ENCODE measurements at places on chromosomes 11 and 22.
A peak's percentile ranks its signal among the peaks of the same experiment; 100 is the strongest.

- H3K36me3 ChIP-seq: no peaks in the 10 kb centered on the region
- H3K27ac ChIP-seq: no peak overlapping the region
- H3K4me1 ChIP-seq: peaks cover 3% of the 10 kb centered on the region
Measured at GRCh38 chr11:11856638-11857037, 14.9 kb downstream of the USP47 start.

DNA sequence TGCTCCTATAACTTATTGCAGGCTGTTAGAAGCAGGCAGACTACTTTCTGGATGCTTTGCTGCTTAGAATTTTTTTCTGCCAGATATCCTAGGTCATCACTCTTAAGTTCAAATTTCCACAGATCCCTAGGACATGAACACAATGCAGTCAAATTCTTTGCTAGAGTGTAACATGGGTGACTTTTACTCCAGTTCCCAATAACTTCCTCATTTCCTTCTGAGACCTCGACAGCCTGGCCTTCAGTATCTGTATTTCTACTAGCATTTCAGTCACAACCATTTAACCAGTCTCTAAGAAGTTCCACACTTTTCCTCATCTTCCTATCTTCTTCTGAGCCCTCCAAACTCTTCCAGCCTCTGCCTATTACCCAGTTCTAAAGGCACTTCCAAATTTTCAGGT is 60.4 kb upstream of the ZBED5 start:
- no peaks in the 10 kb centered on the region for H3K36me3 ChIP-seq
- no peak overlapping the region for H3K4me3 ChIP-seq
- H3K27ac ChIP-seq: no peak overlapping the region
- DNase-seq: no peak
- H3K27me3 ChIP-seq: no peaks in the 10 kb centered on the region
- H3K4me1 ChIP-seq: no peaks in the 10 kb centered on the region

- H3K4me1 ChIP-seq: peaks cover 13% of the 10 kb centered on the region
- no peak overlapping the region for H3K27ac ChIP-seq
- H3K36me3 ChIP-seq: no peaks in the 10 kb centered on the region
- no peaks in the 10 kb centered on the region for H3K27me3 ChIP-seq
- peak overlapping the region; percentile 88 for H3K4me3 ChIP-seq
- DNase-seq: no peak
Measured at GRCh38 chr22:41801147-41801819, 804 bp downstream of the CCDC134 start.

DNA sequence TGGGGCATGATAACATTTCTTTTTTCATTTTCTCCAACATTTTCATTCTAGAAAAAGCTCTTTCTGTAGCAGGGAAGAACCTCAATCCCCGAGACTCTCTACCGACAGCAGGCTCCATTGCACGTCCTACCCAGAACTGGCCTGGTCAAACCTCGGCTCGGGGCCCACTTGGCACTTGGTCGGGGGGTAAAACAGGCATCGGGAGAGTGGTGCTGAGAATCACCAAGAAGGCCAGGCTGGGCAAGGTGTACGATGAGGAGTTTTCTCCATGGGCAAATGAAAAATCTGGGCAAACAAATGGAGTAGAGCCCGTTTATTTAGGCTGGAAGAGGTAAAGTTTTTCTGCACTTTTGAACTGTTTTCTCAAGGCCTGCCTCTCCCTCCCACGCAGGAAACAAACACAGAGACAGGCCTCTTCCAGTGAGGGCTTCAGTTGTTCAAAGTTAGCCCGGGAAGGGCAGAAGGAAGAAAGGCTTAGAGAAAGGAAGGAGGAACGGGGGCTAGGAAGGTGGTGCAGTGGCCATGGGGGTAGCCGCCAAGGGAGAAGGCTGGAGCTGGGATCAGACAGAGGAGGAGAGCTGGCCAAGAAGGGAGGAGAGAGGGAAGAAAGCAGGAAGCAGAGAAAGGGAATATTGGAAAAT is 87.6 kb downstream of the ETS1 start:
- peaks cover 4% of the 10 kb centered on the region for H3K36me3 ChIP-seq
- DNase-seq: no peak
- H3K27ac ChIP-seq: no peak overlapping the region

DNA sequence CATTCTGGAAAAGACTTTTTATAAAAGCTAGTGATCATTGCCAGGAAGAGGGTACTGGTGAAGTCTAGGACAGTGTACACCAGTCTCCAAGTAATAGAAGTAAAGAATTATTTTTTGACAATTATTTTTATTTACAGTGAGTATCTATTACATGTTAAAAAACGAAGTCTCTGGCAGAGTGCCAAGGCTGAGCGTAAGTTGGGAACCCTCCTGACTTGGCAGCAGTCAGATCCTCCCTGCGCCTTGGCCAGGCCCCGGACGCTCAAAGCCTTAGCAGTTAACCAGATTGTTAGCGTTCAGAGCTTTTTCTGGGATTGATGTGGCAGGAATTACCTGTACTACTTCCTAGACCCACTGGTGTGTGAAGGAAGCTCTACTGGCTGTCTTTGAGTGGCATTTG is 38.1 kb upstream of the CTTN start:
- no peaks in the 10 kb centered on the region for H3K4me1 ChIP-seq
- no peak overlapping the region for H3K27ac ChIP-seq
- H3K27me3 ChIP-seq: no peaks in the 10 kb centered on the region

DNA sequence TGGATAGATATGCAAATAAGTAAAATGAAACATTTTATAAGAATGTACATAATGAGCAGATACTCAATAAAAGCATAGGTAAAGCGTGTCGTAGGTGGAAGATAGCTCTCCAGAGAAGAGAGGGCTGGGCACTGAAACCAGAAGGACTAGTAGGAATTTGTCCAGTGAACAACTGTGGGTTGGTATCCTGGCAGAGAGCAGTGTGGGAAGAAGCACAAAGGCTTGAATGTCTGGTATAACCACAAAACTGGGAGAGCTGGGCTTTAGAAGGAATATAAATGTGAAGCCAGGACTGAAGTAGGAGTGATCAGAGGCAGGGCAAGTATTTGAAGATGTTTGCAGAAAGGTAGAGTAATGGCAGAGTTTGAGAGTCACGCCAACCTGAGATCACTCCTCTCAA is 33.1 kb upstream of the CARD16 start:
- H3K36me3 ChIP-seq: no peaks in the 10 kb centered on the region
- H3K27ac ChIP-seq: no peak overlapping the region
- no peaks in the 10 kb centered on the region for H3K4me1 ChIP-seq
- no peak overlapping the region for H3K4me3 ChIP-seq
- no peak for DNase-seq

GRCh38 chr11:84333221-84333620 is 1047.1 kb upstream of the CCDC90B start:
- no peaks in the 10 kb centered on the region for H3K27me3 ChIP-seq
- H3K4me3 ChIP-seq: no peak overlapping the region
- H3K4me1 ChIP-seq: no peaks in the 10 kb centered on the region
- no peak for DNase-seq
- no peak overlapping the region for H3K27ac ChIP-seq

GRCh38 chr11:14119357-14119756 is 156.8 kb downstream of the SPON1 start:
- no peaks in the 10 kb centered on the region for H3K4me1 ChIP-seq
- H3K36me3 ChIP-seq: no peaks in the 10 kb centered on the region
- H3K27me3 ChIP-seq: no peaks in the 10 kb centered on the region
- no peak for DNase-seq
- H3K4me3 ChIP-seq: no peak overlapping the region

DNA sequence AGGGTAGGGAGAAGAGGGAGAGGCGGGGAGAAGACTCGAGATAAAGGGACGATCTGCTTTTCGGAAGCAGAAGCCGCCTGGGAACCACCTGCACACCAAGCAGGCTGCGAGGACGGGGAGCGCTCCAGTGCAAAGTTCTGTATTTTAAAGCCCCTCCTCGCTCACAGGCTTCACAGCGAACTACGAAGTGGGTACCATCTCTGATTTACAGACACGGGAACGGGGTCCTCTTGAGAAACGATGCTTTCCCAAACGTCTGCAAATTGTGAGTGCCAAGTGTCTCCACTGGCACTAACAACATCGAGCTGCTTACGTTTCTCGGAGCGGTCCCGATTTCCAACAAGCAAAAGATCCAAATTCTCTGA is 700 bp upstream of the STX3 start:
- H3K36me3 ChIP-seq: peaks cover 3% of the 10 kb centered on the region
- H3K4me1 ChIP-seq: peaks cover 23% of the 10 kb centered on the region
- peak overlapping the region; percentile 84 for H3K4me3 ChIP-seq

- no peak overlapping the region for H3K4me3 ChIP-seq
- H3K27ac ChIP-seq: no peak overlapping the region
- no peaks in the 10 kb centered on the region for H3K36me3 ChIP-seq
- H3K4me1 ChIP-seq: peaks cover 15% of the 10 kb centered on the region
Measured at GRCh38 chr11:1837171-1838076, 1.4 kb upstream of the TNNI2 start.

DNA sequence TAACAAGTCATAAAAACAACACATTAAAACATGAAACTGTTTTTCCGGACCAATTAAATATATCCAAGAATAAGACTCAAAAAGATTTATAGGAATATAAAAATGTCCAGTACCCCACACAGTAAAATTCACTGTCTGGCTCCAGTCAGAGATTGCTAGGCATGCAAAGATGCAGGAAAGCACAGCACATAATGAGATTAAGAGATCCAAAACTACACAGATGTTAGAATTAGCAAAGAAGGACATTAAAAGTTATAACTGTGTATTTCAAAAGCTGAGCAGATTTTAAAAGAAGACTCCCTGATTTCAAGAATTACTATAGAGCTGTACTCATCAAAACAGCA is 13.6 kb downstream of the LRRC75B start:
- peaks cover 12% of the 10 kb centered on the region for H3K36me3 ChIP-seq
- H3K4me1 ChIP-seq: no peaks in the 10 kb centered on the region
- DNase-seq: no peak

- no peak overlapping the region for H3K4me3 ChIP-seq
- no peaks in the 10 kb centered on the region for H3K36me3 ChIP-seq
- H3K4me1 ChIP-seq: peaks cover 9% of the 10 kb centered on the region
- DNase-seq: peak; percentile 69
- H3K27ac ChIP-seq: peak overlapping the region; percentile 37
Measured at GRCh38 chr11:10395166-10395897, 59.7 kb upstream of the AMPD3 start.

- H3K27ac ChIP-seq: no peak overlapping the region
- peaks cover 29% of the 10 kb centered on the region for H3K36me3 ChIP-seq
- H3K27me3 ChIP-seq: no peaks in the 10 kb centered on the region
- peaks cover 6% of the 10 kb centered on the region for H3K4me1 ChIP-seq
- peak; percentile 20 for DNase-seq
Measured at GRCh38 chr11:117387992-117388755, 60.5 kb downstream of the CEP164 start.

- H3K27me3 ChIP-seq: no peaks in the 10 kb centered on the region
- H3K27ac ChIP-seq: no peak overlapping the region
- DNase-seq: no peak
- no peaks in the 10 kb centered on the region for H3K4me1 ChIP-seq
- H3K4me3 ChIP-seq: no peak overlapping the region
- H3K36me3 ChIP-seq: no peaks in the 10 kb centered on the region
Measured at GRCh38 chr11:132969892-132970291, 562.4 kb downstream of the OPCML start.

- no peak overlapping the region for H3K27ac ChIP-seq
- H3K4me1 ChIP-seq: no peaks in the 10 kb centered on the region
- H3K27me3 ChIP-seq: no peaks in the 10 kb centered on the region
- DNase-seq: peak; percentile 71
Measured at GRCh38 chr11:65743681-65744025, 23.1 kb upstream of the RNASEH2C start.

DNA sequence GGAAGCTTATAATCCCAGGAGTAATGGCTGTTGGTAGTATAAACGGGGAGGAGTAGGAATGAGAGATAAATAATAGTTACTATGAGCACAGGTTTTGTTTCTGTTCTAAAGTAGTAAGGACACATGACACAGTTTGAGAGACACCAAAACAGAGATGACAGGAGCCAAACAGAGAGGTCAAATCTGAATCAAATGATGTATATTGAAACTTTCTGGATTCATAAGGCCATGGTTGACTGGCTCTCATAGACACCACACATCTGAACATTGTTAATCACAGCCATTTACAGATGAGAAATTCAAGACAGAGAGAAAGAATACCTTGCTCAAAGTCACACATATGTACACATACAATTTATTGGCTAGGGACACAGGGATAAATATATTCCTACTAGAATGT is 63.4 kb upstream of the UCP3 start:
- DNase-seq: no peak
- H3K27me3 ChIP-seq: no peaks in the 10 kb centered on the region
- no peak overlapping the region for H3K27ac ChIP-seq

GRCh38 chr22:43080616-43081015 is 8.6 kb downstream of the TTLL1 start:
- no peaks in the 10 kb centered on the region for H3K4me1 ChIP-seq
- H3K27me3 ChIP-seq: no peaks in the 10 kb centered on the region
- DNase-seq: no peak
- no peak overlapping the region for H3K4me3 ChIP-seq
- no peaks in the 10 kb centered on the region for H3K36me3 ChIP-seq
- H3K27ac ChIP-seq: no peak overlapping the region

DNA sequence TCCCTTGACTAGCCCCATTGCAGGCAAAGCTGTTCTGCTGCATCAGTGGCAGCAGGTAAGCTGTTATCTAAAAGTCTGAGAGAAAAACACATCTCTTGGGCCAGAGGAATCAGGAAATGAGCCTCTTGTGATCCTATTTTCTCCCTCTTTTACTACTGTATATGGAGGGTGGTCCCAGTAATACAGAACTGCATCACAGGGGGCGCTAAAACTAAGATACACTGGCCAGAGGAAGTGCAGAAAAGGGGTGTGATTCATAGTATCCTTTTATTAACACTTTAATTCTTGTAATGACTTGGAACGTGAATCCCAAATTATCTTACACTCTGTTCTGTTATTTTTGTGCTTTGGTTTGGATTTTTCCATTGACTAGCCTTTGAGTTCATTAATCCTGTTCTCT is 8.8 kb upstream of the MED17 start:
- H3K4me1 ChIP-seq: no peaks in the 10 kb centered on the region
- no peaks in the 10 kb centered on the region for H3K36me3 ChIP-seq
- no peak for DNase-seq
- H3K27ac ChIP-seq: no peak overlapping the region

DNA sequence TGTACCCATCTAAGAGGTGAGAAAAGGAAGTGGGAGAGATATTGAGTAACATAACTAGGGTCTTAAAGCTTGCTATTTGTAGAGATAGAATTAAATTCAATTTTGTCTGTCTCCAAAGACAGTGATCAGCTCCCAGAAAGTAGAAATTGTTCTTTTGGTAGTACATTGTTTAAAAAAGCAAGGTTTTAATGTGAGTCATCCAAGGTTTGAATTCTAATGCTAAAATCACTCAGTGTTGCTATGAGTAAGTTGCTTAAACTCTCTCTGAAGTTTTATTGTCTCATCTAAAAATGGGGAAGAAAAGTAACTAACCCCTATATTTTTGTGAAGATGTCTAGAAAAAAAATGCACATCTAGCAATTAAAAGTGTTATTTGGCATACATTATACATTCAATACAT is 1004.5 kb upstream of the CCDC90B start:
- H3K4me3 ChIP-seq: no peak overlapping the region
- no peaks in the 10 kb centered on the region for H3K36me3 ChIP-seq
- H3K4me1 ChIP-seq: no peaks in the 10 kb centered on the region
- H3K27ac ChIP-seq: no peak overlapping the region
- no peaks in the 10 kb centered on the region for H3K27me3 ChIP-seq
- no peak for DNase-seq

- no peak overlapping the region for H3K4me3 ChIP-seq
- no peaks in the 10 kb centered on the region for H3K4me1 ChIP-seq
Measured at GRCh38 chr11:117809236-117810055, 12.4 kb upstream of the DSCAML1 start.

- no peaks in the 10 kb centered on the region for H3K36me3 ChIP-seq
- H3K27me3 ChIP-seq: no peaks in the 10 kb centered on the region
- no peak overlapping the region for H3K4me3 ChIP-seq
- H3K27ac ChIP-seq: no peak overlapping the region
- DNase-seq: no peak
Measured at GRCh38 chr11:128830290-128831173, 36.6 kb downstream of the KCNJ1 start.

- H3K4me3 ChIP-seq: no peak overlapping the region
- H3K27me3 ChIP-seq: no peaks in the 10 kb centered on the region
- H3K27ac ChIP-seq: no peak overlapping the region
- DNase-seq: no peak
- peaks cover 9% of the 10 kb centered on the region for H3K4me1 ChIP-seq
Measured at GRCh38 chr11:65219930-65220213, 38.1 kb downstream of the CAPN1 start.
